ENCODE measurements at places on chromosomes 1 and 21.
A peak's percentile ranks its signal among the peaks of the same experiment; 100 is the strongest.

- no peak for DNase-seq
These were observed 5.2 kb downstream of the RCSD1 start for GRCh38 chr1:167635156-167635648.

- no peak for DNase-seq
These were observed 54.5 kb downstream of the PCNX2 start for GRCh38 chr1:233240829-233241682.

GRCh38 chr1:30842697-30843354, 65.7 kb downstream of the SDC3 start:
- DNase-seq = peak; percentile 50

DNA sequence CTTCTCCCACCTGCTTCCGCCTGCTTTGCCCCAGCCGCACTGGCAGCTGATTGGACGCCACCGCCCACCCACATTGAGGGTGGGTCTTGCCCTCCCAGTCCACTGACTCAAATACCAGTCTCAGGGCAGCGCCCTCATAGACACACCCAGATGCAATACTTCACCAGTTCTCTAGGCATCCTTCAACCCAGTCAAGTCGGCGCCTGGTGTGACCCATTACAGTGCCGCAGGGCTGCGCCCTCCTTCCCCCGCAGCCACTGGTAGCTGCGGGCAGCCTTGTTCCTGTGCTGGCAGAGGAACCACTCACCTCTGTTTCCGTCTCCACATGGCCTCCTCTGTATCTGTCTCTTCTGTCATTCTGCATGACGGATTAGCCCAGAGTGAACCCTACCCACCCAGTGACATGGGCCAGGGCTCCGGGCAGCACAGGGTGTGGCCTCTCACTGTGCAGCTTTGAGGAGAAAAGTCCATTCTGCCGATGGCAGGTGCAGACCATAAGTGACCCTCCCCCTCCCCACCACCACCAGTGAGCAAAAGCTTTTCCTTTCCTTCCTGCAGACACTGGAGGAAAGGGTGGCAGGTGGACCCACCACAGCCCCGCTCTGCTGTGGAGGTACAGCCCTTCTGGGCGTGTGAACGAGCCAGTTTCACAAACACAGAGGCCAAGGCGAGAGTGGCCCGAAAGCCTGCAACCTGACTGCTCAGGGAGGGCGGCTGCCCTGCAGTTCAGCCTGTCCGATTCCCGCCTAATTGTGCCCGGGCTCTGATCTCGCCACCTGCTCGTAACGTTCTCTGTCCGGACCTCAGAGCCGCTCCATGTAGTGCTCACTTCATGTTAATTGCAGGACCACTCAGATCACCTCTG, 57.1 kb downstream of the FAAP20 start:
- DNase-seq = no peak
